Hematopoietic multipotent progenitor cell treated with erythropoietin and hydrocortisone succinate and interleukin-3 and kit ligand, for 4 days (in vitro differentiated cells): ENCODE measurements at places on chromosomes 7 and 10.

- DNase-seq = no peak
These were observed 5.5 kb upstream of the CDHR1 start for GRCh38 chr10:84188815-84189214.

DNA sequence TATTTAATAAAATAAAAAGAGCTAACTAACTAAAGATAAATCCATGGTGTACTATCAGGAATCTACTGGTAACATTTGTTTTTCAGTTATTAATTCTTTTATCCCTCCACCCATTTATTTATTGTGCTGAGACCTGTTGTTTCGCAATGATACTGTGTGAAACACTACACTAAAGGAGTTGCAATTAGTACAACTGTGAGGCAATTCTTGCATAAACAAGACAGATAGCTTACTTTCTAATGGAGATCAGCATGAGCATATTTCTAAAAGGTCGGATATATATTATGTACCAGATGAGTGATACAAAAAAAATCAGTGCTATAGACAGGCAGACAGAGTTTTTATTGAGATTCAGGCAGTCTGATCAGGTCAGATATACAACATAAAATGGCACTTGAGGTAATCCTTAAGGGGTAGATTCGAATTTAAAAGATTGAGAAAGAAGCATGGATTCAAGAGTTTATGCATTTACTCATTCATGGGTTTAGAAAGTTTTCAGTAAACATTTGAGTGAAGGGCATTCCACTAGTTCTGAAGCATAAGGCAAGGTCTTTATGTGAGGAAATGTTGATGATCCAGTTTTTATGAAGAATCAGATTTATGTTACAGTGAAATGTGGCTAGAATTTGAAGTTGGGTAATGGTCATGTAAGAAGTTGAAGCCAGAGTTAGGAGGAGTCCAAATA is 147.6 kb downstream of the POLR1F start:
- peak; percentile 12 for DNase-seq

- no peak for DNase-seq
These were observed 36.3 kb upstream of the ANTXRL start for GRCh38 chr10:46250481-46250880.

DNA sequence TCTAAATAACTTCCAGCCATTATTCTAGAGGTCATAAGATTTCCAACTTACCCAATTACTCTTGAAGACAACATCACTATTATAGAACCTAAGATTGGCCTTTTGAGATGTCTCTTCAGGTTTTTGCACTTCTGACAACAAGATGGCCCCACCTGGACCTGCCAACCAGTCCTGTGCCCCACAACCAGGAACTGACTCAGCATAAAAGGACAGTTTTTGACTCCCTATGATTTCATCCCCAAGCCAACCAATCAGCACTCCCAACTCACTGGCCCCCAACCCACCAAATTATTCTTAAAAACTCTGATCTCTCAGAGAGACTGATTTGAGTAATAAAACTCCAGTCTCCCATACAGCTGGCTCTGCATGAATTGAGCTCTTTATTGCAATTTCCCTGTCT is 94.4 kb downstream of the TMEM106B start:
- no peak for DNase-seq

DNA sequence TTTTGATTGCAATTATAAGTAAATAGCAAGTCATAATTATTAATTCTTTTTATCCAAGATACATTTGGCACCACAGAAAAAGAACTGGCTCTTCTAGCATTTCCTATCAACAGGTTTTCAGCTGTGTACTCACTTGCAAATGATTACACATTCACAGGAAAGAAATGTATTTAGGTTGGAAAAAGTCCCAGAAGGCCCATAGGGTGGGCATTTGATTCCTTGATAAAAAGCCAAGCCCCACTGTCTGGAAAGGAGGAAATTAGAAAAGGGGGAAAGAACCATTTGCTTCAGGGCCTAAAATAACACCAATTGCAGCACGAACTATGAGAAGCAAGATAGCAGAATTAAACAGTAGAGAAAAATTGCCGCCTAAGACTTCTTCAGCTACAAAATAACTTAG is 80.8 kb upstream of the COL1A2 start:
- no peak for DNase-seq

DNA sequence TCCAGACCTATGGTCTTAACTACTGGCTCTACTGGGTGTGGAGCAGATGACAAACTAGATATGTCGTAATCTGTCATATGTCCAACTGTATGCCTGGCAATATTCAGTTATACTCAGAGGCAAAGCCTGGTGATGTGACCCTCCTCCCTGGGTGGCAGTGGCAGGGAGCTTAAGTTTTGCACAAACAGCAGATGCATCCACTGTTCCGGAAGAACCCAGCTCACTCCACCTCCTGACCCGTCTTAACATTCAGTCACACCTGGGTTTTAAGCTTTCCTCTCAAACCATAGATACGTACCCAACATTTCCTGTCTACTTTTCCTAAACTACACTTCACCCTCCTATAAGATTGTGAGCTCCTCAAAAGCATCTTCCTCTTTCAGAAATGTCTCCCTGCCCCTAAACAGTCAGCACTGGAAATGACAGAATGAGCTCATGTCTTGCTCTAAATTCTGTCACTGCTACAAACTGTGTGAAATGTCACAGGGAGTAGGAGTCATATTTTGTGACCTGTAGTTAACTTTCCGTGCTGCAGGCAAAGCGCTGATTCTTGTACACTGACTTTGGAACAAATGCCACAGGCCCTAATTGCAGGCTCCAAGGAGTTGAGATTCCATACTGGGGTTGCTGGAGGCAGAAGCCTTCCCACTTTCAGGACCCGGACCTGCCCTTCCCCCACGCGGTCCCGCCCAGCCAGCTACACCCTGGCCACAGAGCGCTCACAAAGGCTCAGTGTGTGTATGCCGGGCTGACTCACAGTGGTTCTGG is 23.9 kb downstream of the SCD start:
- peak; percentile 88 for DNase-seq

DNA sequence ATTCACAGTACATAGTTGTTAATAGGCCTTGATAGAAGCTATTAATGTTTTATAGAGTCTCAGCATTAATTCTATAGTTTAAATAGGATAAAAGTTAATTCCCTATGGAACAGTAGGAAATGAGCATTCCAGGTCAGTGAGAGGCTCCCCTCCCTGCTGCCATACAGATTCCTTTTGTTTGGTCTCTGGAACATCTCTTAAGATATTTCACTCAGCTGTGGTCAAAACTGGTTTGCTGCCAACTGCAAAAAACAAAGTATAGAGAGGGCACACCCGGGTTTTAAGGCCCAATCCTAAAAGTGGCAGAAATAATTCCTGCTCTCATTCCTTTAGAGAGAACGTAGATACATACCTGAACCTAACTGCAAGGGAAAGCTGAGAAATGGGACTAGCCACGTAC is 51.3 kb downstream of the MDFIC start:
- peak; percentile 22 for DNase-seq

GRCh38 chr7:141701489-141702046 is 398 bp downstream of the DENND11 start:
- peak; percentile 81 for DNase-seq

DNA sequence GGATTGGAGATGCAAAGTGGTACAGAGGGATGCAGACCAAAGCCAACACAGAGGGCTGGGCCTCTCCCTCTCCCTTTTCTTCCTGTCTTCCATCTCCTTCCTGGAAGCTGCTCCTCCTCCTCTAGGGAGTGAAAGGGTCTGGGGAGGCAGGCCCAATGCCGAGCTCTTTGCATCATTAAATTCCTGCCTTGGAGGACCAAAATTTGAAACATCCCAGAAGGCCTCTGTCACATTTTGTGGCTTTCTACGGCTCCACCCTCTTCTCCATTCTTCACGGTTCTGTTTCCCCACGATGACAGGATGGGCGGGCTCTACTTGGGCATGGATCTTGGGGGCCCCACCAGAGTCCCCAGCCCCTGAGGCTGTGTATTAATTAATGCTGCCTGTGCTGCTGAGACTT is 76.4 kb downstream of the NEURL1 start:
- DNase-seq = no peak

- DNase-seq = no peak
These were observed 115.4 kb upstream of the TNRC18 start for GRCh38 chr7:5539013-5539411.

DNA sequence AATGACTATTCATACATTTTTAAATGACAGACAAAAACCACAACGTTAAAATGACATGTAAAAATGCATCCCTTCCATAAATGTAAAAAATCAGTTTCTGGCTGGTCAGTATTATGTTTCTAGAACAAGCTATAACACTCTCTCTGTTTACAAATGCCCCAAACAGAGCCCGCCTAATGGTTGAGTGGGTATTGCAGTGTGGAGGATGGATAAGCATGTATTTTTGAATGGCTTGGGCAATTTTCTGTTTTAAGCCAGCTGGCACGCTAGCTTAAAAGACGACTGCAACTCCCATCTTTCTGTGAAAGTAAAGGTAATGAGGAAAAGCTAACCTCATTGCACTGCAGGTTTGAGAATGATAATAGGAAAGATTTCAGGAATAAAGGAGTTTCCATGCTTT is 430.7 kb downstream of the PARD3 start:
- DNase-seq = no peak

GRCh38 chr7:107180378-107180777 is 11.6 kb downstream of the HBP1 start:
- DNase-seq = peak; percentile 69

DNA sequence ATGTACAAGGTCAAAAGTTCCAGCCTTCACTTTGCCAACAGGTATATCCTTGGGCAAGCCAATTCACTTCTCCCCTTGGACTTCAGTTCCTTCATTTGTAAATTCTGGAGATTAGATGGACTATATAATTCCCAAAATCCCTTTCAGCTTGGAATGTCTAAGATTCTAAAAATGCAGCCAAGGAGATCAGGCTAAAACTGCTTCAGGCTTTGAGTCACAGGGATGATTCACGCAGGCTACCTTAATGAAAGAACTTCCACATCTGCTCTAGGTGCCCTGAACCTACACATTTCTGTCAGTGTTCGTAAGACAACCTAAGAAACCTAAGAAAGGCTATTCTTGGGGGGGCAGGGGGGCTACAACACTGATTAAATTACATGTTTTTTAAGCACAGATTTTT is 7.1 kb downstream of the CPVL start:
- no peak for DNase-seq

- DNase-seq = no peak
These were observed 61.5 kb upstream of the RAPGEF5 start for GRCh38 chr7:22418251-22419046.

DNA sequence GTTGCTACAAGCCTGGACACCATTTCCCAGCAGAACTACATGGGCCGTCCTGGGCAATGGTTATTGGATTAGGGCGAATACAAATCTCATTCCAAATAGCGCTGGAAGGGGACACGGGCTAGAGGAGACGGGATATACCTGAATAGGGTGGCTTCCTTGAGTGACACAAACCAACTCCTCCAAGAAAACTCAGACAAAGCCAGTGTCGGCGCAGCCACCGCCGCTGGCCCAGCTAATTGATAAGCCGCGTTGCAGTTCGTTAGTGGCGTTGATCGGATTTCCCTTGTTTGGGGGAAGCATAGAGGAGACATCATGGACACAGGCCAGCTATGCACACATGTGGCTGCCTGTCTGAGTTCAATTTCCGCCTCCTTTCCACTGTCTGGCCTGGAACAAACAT is 55.7 kb downstream of the EBF3 start:
- no peak for DNase-seq

- DNase-seq = no peak
These were observed 510.3 kb downstream of the PTPRN2 start for GRCh38 chr7:158077151-158077840.

DNA sequence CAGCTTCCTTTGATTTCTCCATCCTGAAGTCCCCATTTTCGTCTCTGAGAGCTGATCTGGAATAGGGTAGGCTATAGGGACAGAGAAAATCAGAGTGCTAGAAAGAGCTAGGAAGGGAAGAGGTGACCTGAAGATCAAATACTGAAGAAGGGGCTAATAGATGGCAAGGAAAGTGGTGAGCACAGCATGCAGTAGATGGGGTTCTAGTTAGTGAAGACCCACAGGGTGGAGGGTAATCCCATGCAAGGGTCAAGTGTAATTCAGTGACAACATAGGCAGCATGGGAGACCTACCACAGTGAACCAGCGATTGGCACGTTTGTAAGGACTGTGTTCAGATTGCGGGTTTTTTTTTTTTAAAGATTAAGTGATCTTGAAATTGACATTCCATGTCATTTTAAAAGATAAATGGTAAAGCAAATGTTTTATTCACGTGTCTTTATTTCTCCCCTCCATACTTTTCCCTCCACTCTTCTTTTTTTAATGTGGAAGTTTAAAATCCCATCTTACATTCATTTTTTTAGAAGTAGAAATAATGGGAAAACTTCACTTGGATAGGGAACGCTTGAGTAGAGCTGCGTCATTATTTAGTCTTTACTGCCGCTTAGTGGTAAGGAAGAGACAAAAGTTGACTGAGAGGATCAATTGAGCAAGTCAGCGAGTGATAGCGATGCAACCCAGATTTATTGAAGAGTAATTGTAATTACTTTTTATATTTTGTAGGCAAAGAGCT is 21.0 kb upstream of the ABI1 start:
- peak; percentile 80 for DNase-seq

DNA sequence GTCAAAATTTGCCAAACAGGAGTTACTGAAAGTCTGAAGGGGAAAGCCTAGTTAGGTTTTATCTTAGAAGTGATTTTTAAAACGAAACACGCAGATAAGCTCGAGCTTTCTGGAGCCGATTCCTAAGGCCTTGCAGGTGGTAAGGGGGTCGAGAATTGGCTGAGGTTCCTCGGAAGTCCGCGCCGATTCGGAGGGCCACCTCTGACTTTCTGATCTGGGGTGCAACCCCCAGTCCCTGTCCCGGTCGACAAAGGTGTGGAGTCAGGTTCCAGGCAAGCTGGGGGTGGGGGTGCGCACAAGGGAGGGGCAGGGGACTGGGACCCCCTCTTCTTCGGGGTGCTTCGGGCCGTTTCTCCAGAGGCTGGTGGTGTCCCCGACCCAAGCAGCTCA is 701 bp upstream of the CUL1 start:
- no peak for DNase-seq

GRCh38 chr7:47905076-47905920 is 43.0 kb downstream of the PKD1L1 start:
- no peak for DNase-seq

DNA sequence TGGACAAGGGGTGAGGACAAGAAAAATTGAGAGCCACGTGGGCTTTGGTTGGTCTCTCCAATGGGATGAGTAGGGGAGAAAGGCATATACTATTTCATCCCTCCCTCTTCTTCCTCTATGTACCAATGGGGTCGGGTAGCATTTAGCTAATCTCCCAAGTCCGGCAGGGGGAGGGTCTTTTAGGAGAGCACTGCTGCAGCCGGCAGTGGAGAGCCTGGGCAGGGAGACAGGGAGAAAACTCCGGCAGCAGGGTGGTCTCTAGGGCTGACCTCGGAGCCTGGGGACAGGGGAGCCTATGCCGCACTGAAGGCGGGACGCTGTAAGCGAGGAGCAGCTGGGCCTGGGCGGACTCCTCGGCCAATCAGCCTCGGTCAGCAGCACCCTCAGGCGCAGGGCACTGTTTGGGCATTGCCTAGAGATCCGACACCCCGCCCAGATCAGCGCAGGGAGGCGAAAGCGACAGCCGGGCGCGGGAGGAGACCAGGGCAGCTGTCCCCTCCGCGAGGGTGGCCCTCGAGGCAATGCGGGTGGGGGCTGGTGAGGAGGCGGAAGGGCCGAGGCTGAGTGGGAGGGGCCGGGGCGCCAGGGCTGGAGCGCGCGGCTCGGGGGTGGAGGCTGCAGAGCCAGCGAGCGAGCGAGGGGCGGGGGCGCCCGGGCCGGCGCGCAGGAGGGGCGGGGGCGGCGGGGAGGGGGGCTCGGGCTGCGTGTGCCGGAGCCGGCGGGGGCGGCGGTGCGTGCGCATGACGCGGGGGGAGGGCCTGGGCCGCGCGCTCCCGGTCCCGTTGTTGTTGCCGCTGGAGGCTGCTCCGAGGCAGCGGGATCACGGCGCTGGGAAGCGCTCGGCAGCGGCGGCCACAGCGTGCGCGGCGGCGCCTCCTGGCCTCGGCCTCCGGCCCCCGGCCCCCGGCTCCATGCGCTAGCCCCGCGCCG is at the start of gene AGAP3:
Gene AGAP3, plus strand, starts transcription at position 785 of the 930 bp plus-strand sequence. CDS start 267 bp downstream, outside the sequence.
- peak; percentile 86 for DNase-seq

- no peak for DNase-seq
These were observed 177.2 kb upstream of the RHEB start for GRCh38 chr7:151696721-151697514.
